ENCODE measurements at places on chromosomes 1 and 21.

GRCh38 chr1:21663248-21663950 lies 5.8 kb downstream of the RAP1GAP start:
- DNase-seq, result no peak

DNA sequence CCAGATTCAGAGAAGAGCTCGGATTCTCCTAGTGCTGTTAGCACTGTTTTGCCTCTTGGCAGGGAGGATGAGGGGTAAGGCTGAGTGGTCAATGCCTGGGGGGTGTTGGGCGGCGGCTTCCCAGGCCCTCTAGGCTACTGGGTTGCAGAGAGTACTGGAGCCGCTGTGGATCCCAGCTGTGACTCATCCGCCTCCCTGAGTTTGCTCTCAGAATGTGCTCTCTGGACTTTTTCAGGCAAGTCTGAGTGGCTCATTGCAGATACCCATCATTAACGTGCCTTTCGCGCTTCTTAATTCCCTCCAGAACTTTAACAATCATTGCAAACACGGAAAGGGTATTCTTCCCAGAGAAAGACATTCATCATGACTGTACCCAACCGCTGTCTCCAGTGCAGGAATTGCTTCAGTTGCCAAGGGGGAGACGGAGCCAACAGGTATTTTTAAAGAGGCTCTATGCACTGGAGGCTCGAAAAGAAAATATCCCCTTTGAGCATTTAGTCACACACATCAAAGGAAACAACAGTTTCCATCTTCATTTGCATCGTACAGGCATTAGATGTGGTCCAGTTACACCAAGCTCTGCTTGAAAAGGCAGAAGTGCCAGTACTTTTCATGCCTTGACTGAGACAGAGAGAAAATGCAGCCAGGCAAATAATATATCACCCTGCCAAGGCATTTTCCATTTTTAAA lies 14.4 kb upstream of the CAMTA1 start:
- DNase-seq, result peak; percentile 50

GRCh38 chr1:37124501-37124900 lies 90.2 kb upstream of the GRIK3 start:
- DNase-seq, result no peak

GRCh38 chr1:162993846-162994245 lies 75.3 kb upstream of the RGS4 start:
- peak; percentile 65 for DNase-seq

DNA sequence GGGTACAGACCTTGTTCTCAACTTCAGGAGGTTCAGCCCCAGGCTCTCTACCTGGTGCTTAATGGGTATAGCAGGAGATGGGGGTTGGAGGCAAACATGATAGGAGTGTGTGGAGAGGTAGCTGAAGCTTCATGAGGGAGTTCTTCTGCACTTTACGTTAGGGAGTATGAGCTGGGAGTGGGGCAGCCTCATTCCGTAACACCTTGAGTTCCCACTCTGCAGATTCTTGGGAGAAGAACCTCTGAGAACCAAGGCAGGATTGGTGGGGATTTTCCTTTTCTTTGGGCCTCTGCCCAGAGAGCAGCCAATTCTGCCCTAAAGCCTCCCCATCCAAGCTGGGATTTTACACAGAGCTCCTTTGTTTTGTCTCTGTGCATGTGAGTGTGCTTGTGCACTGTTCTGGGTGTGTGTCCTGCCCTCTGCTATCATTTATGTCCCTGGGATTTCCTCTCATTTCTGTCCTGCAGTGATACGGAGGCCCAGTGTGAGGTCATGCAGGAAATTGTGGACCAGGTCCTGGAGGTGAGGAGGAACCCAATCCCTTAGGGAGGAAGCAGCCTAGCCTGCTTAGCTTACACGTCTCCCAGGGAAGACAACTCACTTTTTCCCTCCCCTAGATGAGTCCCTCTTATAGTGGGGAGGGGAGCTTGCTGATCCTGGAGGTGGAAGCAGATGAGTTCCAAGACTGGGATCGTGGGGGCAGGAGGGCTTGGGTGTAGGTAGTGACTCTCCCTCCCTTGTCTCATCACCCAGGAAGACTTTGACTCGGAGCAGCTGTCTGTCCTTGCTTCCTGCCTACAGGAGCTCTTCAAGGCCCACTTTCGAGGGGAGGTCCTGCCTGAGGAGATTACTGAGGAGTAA lies 11.6 kb upstream of the SLC27A3 start:
- no peak for DNase-seq

DNA sequence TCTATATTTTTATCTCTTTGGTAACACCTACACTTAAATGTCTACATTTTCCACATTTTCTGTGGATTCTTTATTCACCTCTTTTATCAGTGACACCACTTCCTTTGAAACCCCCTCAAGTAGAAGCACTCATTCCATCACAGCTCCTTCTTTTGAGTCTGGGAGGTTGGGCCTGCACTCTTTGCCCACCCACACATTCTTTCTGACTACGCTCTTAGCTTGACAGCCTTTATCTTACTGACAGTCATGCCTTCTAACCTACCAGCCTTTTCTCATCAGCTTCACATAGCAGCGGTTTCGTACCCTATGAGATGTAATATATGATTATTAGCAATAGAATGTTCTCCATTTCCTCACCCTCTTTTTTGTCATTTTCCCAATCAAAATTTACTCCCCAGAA lies 151.9 kb downstream of the TNFSF18 start:
- no peak for DNase-seq

DNA sequence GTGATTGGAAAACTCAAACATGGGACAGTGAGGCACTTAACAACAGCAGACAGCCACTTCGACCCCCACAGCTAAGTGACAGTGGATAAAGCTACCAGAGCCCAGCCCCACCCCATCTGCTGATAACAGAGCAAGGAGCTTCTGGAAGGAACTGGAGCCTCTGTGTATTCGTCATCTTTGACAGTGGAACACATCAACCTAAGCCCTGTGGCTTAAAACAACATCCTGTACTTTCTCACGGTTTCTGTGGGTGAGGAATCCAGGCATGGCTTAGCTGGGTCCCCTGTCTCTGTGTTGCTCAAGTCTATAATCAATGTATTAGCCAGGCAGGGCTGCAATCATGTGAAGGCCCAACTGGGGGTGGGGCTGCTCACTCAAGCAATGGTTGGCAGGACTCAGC lies 18.4 kb upstream of the SIPA1L2 start:
- no peak for DNase-seq

GRCh38 chr1:223531742-223532341 lies 133.7 kb downstream of the CAPN8 start:
- DNase-seq, result peak; percentile 17

- DNase-seq, result no peak
Observed at GRCh38 chr1:23776217-23776616, 2.0 kb upstream of the PITHD1 start.

GRCh38 chr1:33098371-33098770 lies 17.4 kb downstream of the AZIN2 start:
- DNase-seq, result peak; percentile 84
